Dermis blood vessel endothelial cell (primary cell): ENCODE measurements at places on chromosomes 16 and 17.
A peak's percentile ranks its signal among the peaks of the same experiment; 100 is the strongest.

DNA sequence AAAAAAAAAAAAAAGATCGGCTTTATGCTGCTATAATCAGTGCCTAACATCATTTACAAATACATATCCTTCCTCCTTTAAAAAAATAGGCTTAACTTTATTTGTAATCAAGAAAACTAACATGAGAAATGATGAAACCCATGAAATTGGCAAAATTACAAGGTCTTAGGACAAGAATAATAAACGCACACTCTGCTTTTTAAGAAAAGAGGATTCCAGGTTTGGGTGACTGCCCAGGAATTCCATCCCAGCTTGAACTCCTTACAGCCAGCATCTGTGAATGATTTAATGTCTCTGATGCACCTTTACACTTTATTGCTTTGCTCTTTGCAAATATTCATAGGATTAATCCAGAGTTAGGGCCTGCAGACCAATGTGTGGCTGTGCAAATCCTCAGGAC is 196.0 kb downstream of the CBLN1 start:
- no peak for DNase-seq

DNA sequence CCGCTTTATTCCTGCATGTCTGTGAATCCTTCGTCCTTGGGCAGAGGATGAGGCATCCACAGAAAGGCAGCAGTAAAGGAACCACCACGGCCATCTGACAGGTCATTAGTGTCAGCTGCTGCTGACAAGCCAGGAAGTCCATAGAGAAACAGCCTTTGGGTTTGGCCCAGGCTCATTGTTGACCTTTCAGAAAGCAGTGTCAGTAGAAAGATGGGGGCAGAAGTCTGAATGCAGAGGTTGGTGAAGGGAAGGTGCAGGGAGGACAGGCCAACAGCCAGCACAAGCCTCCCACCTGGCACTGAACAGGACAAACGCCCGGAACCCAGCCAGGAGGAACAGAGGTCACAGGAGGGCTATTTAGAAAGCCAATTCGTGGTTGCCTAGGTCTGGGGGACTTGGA is 105.8 kb downstream of the VAT1L start:
- no peak for DNase-seq

GRCh38 chr16:9523994-9524393 is 432.6 kb downstream of the HAPSTR1 start:
- no peak for DNase-seq

GRCh38 chr16:26988186-26988585 is 78.5 kb upstream of the C16orf82 start:
- DNase-seq = no peak

DNA sequence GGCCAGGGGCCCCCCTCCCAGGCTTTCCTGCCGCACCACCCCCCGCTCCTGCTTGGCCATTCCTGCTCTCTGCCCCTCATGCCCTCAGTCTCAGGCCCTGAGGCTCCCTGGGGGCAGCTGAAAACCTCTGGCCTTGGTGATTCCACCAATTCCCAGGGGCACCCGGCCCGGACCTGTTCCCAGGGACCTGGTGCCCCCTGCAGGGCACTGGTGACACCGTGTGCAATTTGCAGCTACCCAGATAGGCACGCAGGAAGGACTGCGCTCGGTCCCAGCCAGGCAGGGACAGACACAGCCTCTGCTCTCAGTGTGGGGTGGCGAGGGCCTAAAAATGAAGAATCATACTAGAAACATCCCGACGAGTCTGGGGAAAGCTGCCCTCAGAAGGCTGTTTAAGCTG is 13.4 kb downstream of the WFDC1 start:
- peak; percentile 55 for DNase-seq
